ENCODE measurements at places on chromosomes 7 and 10.

DNA sequence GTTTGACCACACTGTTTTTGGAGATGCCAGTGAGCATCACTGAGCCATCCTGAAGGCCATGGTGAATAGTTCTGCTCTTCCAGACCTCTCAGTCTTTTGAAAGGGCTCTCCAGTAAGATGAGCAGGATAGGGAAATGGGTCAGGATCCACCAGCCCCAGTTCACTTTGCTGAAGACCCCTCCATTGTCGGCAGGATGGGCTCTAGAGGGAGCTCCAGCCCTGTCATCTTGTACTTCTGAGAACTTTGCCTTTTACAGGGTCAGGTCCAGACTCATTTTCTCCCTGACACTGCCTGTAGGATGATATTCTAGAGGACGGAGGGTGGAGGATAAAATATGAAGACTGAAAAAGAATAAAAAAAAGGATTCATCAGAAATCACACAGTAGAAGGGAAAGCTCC, 13.1 kb downstream of the LHFPL3 start:
- DNase-seq: no peak

DNA sequence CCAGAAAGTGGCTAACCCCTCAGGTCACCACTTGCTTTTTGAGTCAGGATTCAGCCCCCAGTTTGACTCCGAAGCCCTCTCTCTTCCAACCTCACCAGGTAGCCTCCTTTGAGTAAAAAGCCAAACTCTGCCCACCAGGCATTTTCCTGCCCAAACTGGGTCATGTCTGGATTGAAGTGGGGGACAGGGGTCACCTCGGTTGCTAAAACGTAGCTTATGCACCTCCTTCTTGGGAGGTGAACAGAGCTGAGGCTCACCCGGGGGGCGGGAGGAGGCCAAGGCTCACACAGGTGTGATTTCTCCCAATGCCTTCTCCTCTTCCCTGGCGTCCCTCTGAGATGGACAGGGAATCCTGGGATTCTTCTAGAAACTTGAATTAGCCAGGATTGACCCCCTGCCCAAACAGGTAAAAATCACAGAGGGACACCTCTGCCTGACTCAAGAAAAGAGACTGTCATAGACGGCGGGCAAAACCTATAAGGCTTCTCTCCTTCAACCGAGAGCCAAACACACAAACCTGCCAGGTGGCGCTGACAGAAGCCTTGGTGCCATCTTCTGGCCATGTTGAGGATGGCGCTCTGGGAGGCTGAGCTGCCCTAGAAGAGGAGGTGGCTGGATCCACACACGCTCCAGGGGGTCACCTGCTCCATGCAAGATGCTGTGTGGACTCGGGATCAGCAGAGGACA, 51.6 kb downstream of the PRLHR start:
- DNase-seq: no peak

- no peak for DNase-seq
These were observed 35.0 kb downstream of the INPP5A start for GRCh38 chr10:132572545-132572937.

DNA sequence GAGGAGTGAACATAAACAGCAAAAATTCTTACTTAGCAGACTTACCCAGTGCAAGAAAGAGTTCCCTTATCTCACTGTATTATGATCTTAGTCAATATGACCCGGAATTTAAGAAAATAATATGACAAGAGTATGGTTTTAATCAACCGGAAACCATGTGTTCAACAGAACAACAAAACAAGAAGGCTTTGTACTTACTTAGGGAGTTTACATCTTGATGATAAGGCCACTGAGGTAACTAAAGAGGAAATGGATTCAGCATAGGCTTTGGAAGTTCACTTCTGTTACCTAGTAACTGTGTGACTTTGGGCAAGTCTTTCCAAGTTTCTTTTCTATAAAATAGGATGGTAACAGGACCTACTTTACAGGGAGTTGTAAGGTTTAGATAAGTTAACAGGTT, 7.4 kb upstream of the FAS start:
- no peak for DNase-seq

Measured in heart left ventricle (tissue), 16 donors.